ENCODE measurements at places on chromosomes 5 and 9.

DNA sequence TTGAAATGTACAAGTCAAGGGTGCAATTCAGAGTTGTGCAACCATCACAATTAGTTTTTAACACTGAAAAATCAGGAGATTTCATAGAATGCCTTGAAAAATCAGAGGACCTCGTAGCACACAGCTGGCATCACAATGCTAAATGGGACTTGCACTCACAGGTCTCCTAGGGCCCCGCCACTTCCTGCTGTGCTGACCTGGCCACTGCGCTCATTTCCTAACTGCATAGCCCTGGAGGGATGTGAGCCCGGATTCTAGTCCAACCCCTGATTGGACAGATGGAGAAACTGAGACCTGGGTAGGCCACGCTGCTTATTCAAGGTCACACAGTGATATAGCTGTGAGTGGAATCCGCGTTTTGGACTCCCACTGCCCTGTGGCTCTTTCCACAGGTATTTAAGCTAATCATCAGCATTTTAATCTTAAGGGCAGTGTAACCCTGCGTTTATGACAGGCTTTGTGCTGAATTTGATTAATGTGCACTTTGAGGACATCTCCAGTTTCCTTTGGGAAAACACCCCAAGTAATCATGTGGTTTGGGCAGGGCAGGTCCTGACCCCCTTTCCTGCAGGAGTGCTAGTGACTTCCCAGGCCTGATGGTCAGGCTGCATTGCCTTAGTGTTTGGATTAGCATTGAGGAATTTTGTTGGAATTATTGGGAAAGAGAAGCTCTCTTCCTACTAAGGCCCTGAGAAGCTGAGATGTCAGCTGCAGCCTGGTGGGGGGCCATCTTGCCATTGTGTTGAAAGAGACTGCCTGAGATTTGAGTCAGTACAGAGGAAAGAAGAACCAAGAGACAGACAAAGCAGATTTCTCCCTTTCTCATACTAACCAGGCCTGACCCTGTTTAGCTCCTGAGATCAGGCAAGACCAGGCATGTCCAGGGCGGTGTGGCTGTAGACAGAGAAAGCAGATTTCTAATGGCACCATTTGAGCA lies 36.2 kb downstream of the STC2 start:
- peak; percentile 86 for DNase-seq

DNA sequence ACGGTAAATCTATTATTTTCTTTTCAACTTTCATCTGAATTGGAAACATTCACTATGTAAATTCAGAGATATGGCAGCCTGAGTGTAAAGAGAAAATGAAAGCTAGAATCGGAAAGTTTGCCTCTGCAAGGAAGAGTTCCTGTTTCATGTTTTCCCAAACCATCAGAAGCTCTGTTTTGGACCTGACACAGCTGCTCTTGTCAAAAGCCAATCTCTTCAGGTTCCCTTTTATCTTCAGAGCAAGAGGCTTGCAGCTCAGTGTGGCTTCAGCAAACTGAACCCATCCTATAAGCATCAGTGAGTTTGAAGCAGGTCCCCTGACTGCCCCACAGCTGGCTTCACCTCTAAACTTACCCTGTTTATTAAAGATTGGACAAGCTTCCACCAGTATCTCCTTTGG lies 1099.7 kb downstream of the DTWD2 start:
- no peak for DNase-seq

GRCh38 chr5:91820874-91821273 lies 437.8 kb upstream of the ARRDC3 start:
- DNase-seq = no peak

- peak; percentile 20 for DNase-seq
These were observed 310.7 kb downstream of the PJA2 start for GRCh38 chr5:109099081-109099480.

GRCh38 chr5:171122372-171122771 lies 186.7 kb upstream of the TLX3 start:
- peak; percentile 37 for DNase-seq

- DNase-seq = no peak
These were observed 5.3 kb downstream of the TENT2 start for GRCh38 chr5:79617539-79617938.

- peak; percentile 90 for DNase-seq
These were observed 151.1 kb downstream of the DOCK2 start for GRCh38 chr5:169788168-169788567.

DNA sequence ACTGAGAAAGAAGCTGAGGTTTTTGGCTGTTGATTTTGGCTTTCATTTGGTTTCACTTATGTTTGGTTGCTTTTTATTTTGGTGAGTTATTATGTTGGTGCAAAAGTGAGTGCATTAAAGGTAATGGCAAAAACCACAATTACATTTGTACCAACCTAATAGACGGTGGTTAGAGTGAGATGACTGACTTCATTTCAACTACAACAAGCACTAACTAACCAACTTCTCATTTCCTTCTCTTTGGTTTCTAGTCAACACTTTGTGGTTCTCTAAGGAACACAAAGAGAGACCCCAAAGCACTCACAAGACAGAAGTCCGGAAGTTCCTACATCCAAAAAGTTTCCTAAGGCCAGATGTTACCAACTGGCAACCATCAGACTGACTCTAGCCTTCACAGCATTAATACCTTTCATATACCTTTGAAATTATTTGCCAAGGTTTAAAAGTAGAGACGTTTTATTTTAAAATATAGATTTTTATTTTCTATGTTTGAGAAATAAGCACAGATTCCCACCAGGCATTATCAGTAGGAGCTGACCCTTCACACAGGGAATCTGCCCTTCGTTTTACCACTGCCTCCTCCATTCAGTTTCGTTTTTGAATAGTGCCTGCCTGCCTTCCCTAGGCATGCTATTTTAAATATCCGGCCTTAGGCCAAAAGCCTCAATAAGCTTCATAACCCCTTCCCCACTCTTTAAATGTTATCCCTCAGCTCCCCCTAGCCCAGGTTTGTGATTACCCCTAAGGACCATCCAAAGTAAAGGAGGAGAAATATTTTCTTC lies 301.1 kb upstream of the PTGER4 start:
- no peak for DNase-seq

DNA sequence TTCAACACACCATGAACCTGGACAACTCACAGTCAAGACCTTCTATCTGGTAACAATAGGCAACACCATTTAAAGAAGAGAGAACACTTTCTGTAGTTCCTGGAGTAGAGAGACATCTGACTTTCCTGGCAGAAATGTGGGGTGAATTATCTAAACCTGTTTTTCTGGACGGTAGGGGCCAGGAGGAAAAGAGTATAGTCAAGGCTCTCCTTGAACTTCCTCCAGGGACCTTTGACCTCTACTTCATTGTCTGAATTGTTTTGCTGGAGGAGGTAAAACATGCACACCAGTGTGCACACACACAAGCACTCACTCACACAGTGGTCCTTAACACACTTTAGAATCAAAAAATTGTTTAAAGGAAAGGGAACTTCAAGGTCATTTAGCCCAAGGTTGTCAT lies 13.2 kb downstream of the S100Z start:
- DNase-seq = no peak
